ENCODE measurements at places on chromosomes 2 and 18.

DNA sequence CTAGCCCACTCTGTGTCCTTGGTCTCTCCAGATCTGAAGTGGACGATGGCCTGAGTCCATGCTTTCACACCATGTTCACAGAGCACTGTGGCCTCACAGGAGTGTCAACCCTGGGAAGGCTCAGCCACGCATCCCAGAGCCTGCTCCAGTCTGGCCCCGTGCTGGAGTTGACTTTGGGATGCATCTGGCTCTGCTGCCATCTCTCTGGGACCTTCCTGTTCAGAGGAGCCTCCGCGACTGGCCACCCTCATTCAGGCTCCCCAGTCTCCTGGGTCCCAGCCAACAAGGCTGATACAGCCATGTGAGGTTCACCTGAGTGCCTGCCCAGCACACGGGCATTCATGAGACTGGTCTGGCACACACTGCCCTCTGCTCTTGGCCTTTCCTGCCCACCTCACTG lies 199.7 kb upstream of the RAB6C start:
- DNase-seq: no peak
- no peak overlapping the region for H3K4me3 ChIP-seq

DNA sequence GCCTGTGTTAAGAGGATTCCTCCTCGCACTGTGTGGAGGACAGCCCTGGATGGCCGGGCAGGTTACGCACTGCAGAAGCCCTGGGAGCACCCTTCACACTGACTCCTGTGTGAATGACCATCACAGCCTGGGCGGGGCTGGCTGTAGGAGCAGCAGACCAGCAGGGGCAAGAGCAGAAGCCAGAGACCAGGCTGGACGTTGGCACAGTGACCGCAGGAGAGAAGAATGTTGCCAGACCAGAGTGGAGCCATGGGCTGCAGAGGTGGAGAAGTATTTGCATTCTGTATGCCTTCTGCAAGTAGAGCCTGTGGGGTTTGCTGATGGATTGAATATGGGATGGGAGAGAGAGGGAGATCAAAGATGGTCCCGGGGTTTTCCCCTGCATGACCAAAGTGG lies 23.1 kb downstream of the LRRFIP1 start:
- H3K4me3 ChIP-seq: no peak overlapping the region
- DNase-seq: no peak
- peaks cover 86% of the 10 kb centered on the region for H3K27me3 ChIP-seq
- no peaks in the 10 kb centered on the region for H3K36me3 ChIP-seq
- no peaks in the 10 kb centered on the region for H3K4me1 ChIP-seq

DNA sequence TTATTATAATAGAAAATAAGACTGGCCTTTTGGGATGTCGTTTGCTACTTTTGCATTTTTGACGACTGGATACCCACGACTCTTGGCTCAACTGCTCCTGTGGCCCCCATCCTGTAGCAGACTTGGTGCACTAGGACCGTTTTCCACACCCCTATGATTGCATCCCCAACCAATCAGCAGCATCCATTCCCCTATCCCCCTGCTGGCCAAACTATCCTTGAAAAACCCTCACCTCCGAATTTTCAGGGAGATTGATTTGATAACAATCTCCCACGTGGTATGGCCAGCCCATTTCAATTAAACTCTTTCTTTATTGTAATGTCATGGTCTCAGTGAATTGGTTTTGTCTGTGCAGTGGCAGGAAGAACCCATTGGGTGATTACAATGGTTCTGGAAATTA lies 37.9 kb upstream of the TTR start:
- peaks cover 54% of the 10 kb centered on the region for H3K27me3 ChIP-seq
- DNase-seq: no peak
- H3K4me3 ChIP-seq: no peak overlapping the region
- no peak overlapping the region for H3K27ac ChIP-seq
- H3K4me1 ChIP-seq: no peaks in the 10 kb centered on the region

GRCh38 chr2:59737299-59737698 lies 816.2 kb downstream of the BCL11A start:
- H3K4me3 ChIP-seq: no peak overlapping the region
- no peak overlapping the region for H3K27ac ChIP-seq
- no peak for DNase-seq
- H3K36me3 ChIP-seq: no peaks in the 10 kb centered on the region
- H3K4me1 ChIP-seq: no peaks in the 10 kb centered on the region
